Myometrial cell (primary cell): ENCODE measurements at places on chromosomes 16 and 17. TPM values are rescaled to one million over a fixed set of nuclear protein-coding genes. Genes with fewer than 3 reads are reported as not detected.

Gene TNFRSF13B
- not detected in 2 replicates for total RNA-seq

Gene ALOXE3
- total RNA-seq: 0.29 TPM in 1 of 2 replicates, not detected in the other

Gene CD300H
- total RNA-seq: not detected in 2 replicates

Gene CYLD
- 16.5 and 19.3 TPM in 2 replicates for total RNA-seq

Gene LLGL2
- under 0.01 and 0.89 TPM in 2 replicates for total RNA-seq

Gene KCNJ18
- not detected in 2 replicates for total RNA-seq

Gene DNAH17
- not detected in 2 replicates for total RNA-seq

Gene CCDC57
- 6.9 and 7.6 TPM in 2 replicates for total RNA-seq

Gene DNASE1L2
- 0.18 and 5.5 TPM in 2 replicates for total RNA-seq

Gene IGFBP4
- 306 and 313 TPM in 2 replicates for total RNA-seq

Gene GP1BA
- not detected in 2 replicates for total RNA-seq

Gene KRT20
- total RNA-seq: not detected in 2 replicates

Gene KRTAP9-8
- not detected in 2 replicates for total RNA-seq

Gene BAHCC1
- 6.3 and 7.3 TPM in 2 replicates for total RNA-seq

Gene CMTM4
- total RNA-seq: 8.4 and 8.7 TPM in 2 replicates

Gene CD300LB
- not detected in 2 replicates for total RNA-seq

Gene ZFP3
- 0.89 and 1.7 TPM in 2 replicates for total RNA-seq

Gene SLFN12L
- not detected in 2 replicates for total RNA-seq

Gene UTS2R
- not detected in 2 replicates for total RNA-seq

Gene TP53TG3F
- not detected in 2 replicates for total RNA-seq

Gene KRT9
- total RNA-seq: not detected in 2 replicates

Gene RETREG3
- 46.4 and 89.4 TPM in 2 replicates for total RNA-seq

Gene TADA2A
- 8.2 and 11.8 TPM in 2 replicates for total RNA-seq

Gene CDC27
- 61.1 and 75.3 TPM in 2 replicates for total RNA-seq

Gene ITGAL
- total RNA-seq: not detected in 2 replicates

Gene CCL3
- total RNA-seq: not detected in 2 replicates
